Tongue (tissue), 3 donors: ENCODE measurements at places on chromosomes 11 and 22. TPM values are rescaled to one million over a fixed set of nuclear protein-coding genes. Genes with fewer than 3 reads are reported as not detected.

The CSF2RB gene
- 4.1 TPM for total RNA-seq

The HEPHL1 gene
- not detected for total RNA-seq

The IFTAP gene
- total RNA-seq: 31.4 TPM

The OR9G4 gene
- not detected for total RNA-seq

The MMP13 gene
- total RNA-seq: not detected

The TTC17 gene
- 127 TPM for total RNA-seq

The NAV2 gene
- 13.7 TPM for total RNA-seq

The BEST1 gene
- total RNA-seq: 3.3 TPM

The DDX25 gene
- not detected for total RNA-seq

The STX3 gene
- 11.4 TPM for total RNA-seq

The MMP8 gene
- total RNA-seq: 0.51 TPM

The MPZL3 gene
- total RNA-seq: 3.0 TPM

The LIF gene
- 0.51 TPM for total RNA-seq

The SCGB1C1 gene
- not detected for total RNA-seq

The CRYAB gene
- total RNA-seq: 90.5 TPM

The SIDT2 gene
- 24.7 TPM for total RNA-seq
